ENCODE measurements at places on chromosomes 6 and 20. TPM values are rescaled to one million over a fixed set of nuclear protein-coding genes. Genes with fewer than 3 reads are reported as not detected.

Gene CALHM4
- 0.10 TPM for total RNA-seq

DNA sequence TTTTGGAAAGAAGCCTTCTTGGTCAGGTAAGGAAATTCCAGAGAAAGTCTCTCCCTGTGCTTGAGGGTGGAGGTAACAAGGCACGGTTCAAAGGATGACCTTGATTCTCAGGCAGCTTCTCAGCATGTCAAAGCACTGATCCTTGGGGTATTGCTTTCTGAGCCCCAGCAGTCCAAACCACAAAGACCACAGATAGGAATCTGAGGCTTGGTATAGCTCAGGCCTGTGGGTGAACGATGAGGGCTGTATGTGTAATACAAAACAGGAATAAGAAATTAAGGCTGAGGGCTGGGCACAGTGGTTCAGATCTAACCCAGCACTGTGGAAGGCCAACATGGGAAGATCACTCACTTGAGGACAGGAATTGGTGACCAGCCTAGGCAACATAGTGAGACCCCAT, 70.2 kb upstream of the SLC22A1 start:
- DNase-seq, result no peak

DNA sequence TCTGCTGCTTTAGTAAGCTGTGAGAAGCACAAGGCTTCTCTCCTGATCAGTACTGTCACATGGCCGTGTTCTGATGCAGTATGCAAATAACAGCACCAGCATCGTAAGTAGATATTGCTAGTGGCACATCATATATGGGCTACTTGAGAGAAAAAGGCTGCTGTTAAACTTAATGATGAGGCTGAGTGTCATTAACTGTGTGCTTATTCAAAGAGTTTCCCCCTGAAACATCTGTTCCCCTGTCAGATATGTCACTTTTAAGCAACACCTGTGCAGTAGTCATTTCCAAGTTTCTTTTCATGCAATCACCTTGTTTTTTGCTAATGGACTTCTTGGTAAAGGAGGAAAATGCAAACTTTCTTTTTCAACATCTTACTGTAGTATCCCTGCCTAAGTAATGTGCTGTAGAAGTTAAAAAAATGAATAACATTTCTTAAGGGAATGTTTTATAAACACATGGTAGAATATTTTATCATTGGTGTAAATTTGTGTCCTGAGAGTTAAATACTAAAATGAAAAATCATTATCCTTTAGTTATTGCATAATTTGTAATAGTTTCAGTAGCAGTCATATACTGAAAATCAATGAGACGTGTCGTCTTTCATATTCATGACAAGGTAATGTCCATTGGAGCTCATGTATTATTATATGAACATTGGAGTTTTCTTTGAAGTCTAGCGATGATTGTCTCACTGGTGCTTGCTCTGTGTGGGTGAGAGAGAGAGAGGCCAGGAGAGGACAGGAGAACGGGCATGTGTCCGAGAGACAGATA, 366.3 kb downstream of the CDKAL1 start:
- DNase-seq, result no peak

DNA sequence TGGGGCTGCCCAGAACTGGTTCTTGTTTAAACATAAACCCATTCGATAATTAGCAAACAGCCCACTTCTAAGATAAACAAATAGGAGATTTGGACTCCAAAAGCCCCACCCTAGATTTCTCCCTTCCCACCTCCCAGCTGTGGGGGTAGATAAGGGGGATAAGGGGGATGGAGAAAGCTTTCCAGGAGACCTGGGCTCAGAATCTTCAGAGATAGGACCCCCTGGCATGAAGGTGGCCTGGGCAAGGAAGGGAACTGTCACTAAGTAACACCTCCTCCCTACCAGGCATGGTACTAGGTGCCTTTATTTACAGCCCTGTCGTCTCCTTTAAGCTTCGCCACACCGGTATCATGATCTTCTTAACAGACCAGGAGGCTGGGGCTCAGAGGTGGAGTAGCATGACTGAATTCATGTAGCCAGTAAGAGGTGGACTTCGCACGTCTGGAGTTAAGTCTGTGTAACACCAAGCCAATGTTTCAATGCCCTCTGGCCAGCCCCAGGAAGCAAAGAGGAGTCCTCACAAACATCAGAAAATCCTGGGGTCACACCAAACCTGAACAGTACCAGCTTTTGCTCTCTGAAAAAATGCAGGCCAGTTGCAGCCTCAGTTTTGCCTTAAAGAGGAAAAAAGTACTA, 4.6 kb downstream of the SDC4 start:
- DNase-seq, result no peak

- no peak for DNase-seq
Observed at GRCh38 chr20:41408156-41408794, 41.7 kb upstream of the EMILIN3 start.

GRCh38 chr6:11097476-11097875, 3.8 kb downstream of the SMIM13 start:
- DNase-seq, result no peak

Gene ADGRG6
- total RNA-seq, result 45.7 TPM

Gene ZSCAN23
- 1.1 TPM for total RNA-seq

DNA sequence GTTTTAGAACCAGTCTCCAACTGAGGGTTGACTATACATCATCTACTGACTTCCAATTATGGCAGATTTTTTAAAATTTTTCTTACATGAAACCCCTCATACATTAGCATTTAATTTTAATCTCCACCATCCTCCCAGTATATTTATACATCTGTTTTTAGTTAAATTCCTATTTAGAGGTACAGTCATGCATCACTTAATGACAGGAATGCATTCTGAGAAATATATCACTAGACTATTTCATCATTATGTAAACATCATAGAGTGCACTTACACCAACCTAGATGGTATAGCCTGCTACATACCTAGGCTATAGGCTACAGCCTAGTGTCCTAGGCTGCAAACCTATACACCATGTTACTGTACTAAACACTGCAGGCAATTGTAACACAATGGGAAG, 316.7 kb upstream of the MARCKS start:
- no peak for DNase-seq

Gene BANF2
- total RNA-seq, result not detected

Data from foreskin keratinocyte (primary cell).